ENCODE measurements at places on chromosomes 1 and 21. TPM values are rescaled to one million over a fixed set of nuclear protein-coding genes. Genes with fewer than 3 reads are reported as not detected.
A peak's percentile ranks its signal among the peaks of the same experiment; 100 is the strongest.

- no peaks in the 10 kb centered on the region for H3K27me3 ChIP-seq
- H3K27ac ChIP-seq, result no peak overlapping the region
- no peak for DNase-seq
- peaks cover under 1% of the 10 kb centered on the region for H3K4me1 ChIP-seq
- H3K36me3 ChIP-seq, result no peaks in the 10 kb centered on the region
Observed at GRCh38 chr1:155186794-155187455, 13.3 kb downstream of the TRIM46 start.

DNA sequence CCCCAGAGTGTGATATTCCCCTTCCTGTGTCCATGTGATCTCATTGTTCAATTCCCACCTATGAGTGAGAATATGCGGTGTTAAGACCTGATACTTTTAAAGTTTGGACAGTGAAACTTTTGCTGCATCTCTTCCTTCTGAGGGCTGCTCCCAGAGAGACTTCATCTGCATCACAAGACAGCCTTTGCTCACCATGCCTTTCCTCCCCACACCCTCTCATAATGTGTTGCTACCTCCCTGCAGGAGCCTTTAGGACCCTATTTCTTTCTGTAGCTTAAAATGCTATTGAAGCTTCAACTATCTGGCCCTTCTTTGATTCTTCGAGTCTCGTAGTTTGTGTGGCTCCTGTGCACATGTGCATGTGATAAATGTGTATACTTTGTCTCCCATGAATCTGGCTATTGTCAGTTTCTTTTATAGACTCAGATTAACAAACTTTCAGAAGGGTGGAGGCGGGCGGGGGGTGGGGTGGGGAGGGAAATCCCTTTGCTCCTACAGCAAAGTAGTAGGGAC is 23.7 kb downstream of the LEPR start:
- no peaks in the 10 kb centered on the region for H3K4me1 ChIP-seq
- H3K36me3 ChIP-seq, result no peaks in the 10 kb centered on the region
- DNase-seq, result no peak
- no peak overlapping the region for H3K4me3 ChIP-seq

DNA sequence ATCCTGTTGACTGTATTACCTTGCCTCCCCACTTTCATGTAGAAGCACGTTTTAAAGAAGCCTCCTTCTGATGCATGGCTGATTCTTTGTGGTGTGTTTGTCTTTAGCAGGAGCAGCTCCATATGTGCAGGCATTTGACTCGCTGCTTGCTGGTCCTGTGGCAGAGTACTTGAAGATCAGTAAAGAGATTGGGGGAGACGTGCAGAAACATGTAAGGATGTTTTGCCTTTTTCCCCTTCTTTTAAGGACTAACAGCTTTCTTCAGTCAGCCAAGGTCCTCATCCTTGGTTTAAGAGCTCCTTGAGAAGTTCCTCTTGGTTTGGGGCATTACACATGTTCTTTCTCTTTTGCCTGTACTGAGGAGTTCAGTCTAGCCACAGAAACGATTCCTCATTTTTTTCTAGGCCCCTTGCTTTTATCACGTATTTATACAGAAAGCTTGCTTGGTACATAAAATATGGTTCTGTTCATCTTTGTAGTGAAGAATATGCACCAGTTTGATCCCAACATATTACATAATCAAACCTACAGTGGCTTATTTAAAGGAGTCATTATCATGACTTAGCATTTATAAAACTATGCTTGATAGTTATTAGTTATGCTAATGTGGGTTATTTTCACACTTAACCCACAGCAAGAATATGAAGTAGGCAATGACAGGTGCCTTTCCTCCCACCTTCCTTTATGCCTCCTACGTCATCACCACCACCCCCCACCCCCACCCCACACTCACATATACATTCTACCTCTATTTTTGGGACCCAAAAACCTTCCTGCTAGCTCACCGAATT is 19.6 kb downstream of the CAP1 start:
- no peaks in the 10 kb centered on the region for H3K27me3 ChIP-seq
- peaks cover 51% of the 10 kb centered on the region for H3K36me3 ChIP-seq
- peak overlapping the region; percentile 32 for H3K4me3 ChIP-seq
- H3K4me1 ChIP-seq, result peaks cover 90% of the 10 kb centered on the region

- no peaks in the 10 kb centered on the region for H3K4me1 ChIP-seq
- no peak overlapping the region for H3K27ac ChIP-seq
Observed at GRCh38 chr1:114089502-114090138, 64.0 kb downstream of the SYT6 start.

DNA sequence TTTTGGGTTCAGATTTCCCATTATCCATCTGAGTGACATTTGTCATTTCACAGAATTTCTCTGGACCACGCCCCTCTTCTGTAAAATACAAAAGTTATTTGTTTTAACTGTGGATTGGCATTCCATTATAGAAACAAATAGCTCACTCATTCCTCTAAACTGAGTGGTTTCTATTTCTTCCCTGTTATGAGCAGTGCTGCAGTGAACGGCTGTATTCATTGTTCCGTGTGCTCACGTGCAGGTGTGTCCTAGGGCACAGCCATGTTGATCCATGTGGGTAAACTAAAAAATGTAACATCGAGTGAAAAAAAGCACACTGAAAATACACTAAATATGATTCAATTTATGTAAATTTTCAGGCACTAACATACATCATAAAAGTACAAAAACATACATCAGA is 27.0 kb upstream of the IL12RB2 start:
- DNase-seq, result no peak
- H3K4me3 ChIP-seq, result no peak overlapping the region
- no peaks in the 10 kb centered on the region for H3K36me3 ChIP-seq
- H3K27ac ChIP-seq, result no peak overlapping the region
- H3K4me1 ChIP-seq, result no peaks in the 10 kb centered on the region
- no peaks in the 10 kb centered on the region for H3K27me3 ChIP-seq

DNA sequence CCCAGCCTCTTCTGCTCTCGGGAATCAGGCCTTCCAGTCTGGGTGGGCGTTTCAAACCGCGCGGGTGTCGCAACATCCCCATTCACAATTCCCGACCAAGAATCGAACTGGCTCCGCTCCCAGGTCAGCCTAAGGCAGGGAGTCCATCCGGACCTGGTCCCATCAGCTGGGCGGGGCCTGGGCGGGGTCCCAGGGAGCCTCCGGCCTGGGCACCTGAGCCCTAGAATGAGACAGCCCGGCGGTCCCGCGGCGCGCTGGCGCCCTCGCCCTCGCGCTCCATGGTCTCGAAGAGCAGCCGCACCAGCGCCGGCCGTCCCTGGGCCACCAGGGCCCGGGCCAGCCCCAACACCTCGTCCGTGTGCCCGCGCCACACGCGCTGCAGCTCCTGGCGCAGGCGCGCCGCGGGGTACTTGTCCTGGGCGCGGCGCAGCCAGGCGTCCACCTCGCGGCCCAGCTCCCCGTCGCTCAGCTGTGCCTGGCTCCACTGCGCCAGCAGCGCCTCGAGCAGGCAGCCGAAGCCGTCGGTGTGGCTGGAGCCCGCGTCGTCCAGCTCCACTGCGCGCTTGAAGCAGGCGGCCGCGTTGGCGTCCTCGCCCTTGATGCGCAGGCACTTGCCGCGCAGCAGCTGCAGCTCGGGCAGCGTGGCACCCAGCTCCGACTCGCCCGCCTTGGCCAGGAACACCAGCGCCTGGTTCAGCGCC is 16.9 kb upstream of the PARS2 start:
- H3K4me3 ChIP-seq, result no peak overlapping the region
- H3K27me3 ChIP-seq, result no peaks in the 10 kb centered on the region
- no peak overlapping the region for H3K27ac ChIP-seq
- no peaks in the 10 kb centered on the region for H3K4me1 ChIP-seq
- DNase-seq, result no peak

- H3K27ac ChIP-seq, result no peak overlapping the region
- no peaks in the 10 kb centered on the region for H3K27me3 ChIP-seq
- no peak for DNase-seq
- H3K4me3 ChIP-seq, result no peak overlapping the region
- H3K4me1 ChIP-seq, result no peaks in the 10 kb centered on the region
Observed at GRCh38 chr1:106995970-106996369, 60.5 kb upstream of the PRMT6 start.

GRCh38 chr1:165828103-165828668 is 772 bp downstream of the UCK2 start:
- H3K36me3 ChIP-seq, result no peaks in the 10 kb centered on the region
- no peaks in the 10 kb centered on the region for H3K27me3 ChIP-seq
- peak; percentile 35 for DNase-seq
- H3K27ac ChIP-seq, result no peak overlapping the region
- peaks cover 12% of the 10 kb centered on the region for H3K4me1 ChIP-seq
- H3K4me3 ChIP-seq, result peak overlapping the region; percentile 81

- no peak overlapping the region for H3K27ac ChIP-seq
- no peaks in the 10 kb centered on the region for H3K36me3 ChIP-seq
- DNase-seq, result no peak
- no peak overlapping the region for H3K4me3 ChIP-seq
- no peaks in the 10 kb centered on the region for H3K4me1 ChIP-seq
Observed at GRCh38 chr21:36762642-36763041, 63.7 kb downstream of the SIM2 start.

DNA sequence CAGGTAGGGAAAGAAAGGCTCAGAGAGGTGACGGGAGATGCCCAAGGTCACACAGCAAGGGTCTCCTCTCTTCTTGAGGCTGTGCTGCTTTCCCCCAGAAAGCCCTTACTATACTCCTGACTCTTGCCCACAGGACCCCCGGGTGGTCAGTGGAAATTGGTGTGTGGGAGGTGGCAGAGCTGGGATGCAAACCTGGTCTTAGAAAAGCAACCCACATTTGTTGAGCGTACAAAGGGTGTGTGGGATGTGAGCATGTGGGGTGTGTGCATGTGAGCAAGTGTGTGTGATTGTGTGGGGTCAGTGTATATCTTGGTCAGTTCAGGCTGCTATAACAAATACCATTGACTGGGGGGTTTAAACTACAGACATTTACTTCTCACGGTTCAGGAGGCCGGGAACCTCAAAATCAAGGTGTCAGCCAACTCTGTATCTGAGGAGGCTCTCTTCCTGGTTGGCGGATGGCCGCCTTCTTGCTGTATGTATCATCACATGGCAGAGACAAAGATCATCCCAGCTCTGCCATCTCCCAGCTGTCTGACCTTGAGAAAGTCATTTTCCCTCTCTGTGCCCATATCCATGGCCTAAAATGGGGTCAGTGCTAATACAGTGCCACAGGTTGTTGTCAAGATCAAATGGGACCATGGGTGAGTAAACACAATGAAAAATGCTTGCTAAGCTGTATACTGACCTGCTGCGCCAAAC is 268.5 kb downstream of the PTPRU start:
- no peaks in the 10 kb centered on the region for H3K36me3 ChIP-seq
- DNase-seq, result no peak
- no peaks in the 10 kb centered on the region for H3K4me1 ChIP-seq
- H3K27ac ChIP-seq, result no peak overlapping the region
- H3K4me3 ChIP-seq, result no peak overlapping the region

DNA sequence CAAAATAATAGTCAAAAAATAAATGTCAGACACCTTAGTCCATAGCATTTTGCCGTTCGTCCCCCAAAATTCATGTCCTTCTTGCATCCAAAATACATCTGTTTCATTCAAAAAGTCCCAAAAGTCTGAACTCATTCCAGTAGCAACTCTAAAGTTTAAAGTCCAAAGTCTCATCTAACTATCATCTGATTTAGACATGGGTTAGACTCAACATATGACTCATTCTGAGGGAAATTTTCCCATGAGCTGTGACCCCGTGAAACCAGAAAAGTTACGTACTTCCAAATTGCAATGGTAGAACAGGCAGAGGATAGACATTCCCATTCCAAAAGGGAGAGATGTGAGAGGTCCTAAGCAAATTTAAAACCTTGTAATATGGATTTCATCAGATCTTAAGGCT is 48.6 kb upstream of the CACHD1 start:
- no peaks in the 10 kb centered on the region for H3K4me1 ChIP-seq
- no peak overlapping the region for H3K27ac ChIP-seq
- no peak overlapping the region for H3K4me3 ChIP-seq
- DNase-seq, result no peak

- DNase-seq, result no peak
- H3K27me3 ChIP-seq, result no peaks in the 10 kb centered on the region
- H3K4me3 ChIP-seq, result no peak overlapping the region
- H3K36me3 ChIP-seq, result no peaks in the 10 kb centered on the region
- H3K4me1 ChIP-seq, result peaks cover 43% of the 10 kb centered on the region
- H3K27ac ChIP-seq, result peak overlapping the region; percentile 29
Observed at GRCh38 chr1:181023265-181024057, 791 bp upstream of the STX6 start.

SHISA4 gene
- total RNA-seq, result 0.58 TPM

LAPTM5 gene
- 608 TPM for total RNA-seq

MSH4 gene
- 0.87 TPM for total RNA-seq

LRRN2 gene
- total RNA-seq, result not detected

FOXJ3 gene
- 102 TPM for total RNA-seq

FNDC5 gene
- total RNA-seq, result not detected

PLEKHO1 gene
- 154 TPM for total RNA-seq
